ENCODE measurements at places on chromosomes 3 and 15. TPM values are rescaled to one million over a fixed set of nuclear protein-coding genes. Genes with fewer than 3 reads are reported as not detected.

GRCh38 chr3:14803981-14804834, 14.6 kb upstream of the FGD5 start:
- DNase-seq, result no peak

DNA sequence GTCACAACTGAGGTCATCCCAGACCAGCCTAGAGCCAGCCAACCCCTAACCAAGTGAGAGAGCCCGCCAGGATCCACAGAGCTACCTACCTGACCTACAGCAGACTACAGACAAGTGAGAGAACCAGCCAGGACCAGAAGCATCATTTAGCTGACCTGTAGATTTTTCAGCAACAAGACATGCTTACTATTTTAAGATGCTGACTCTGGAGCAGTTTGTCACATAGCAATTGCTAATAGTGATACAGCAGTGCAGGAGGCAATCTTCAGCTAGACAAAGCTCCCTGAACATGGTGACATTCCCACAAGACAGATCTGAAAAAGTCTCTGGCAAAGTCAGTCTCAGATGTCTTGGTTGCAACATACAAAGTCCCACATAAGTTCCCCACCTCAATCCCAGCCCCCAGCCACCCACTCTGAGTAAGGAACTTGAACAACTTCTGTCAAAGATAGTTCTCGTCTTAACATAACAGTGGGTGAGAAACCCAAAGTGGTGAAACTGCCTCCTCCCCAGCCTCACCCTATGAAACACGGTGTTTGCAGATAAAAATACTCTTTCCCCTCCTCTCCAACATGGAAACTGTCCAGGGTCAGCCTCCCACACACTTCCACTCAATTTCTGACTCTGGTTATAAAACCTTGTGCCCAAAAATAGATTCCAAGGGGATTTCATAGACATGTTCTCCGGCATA, 120.3 kb upstream of the SLC6A11 start:
- DNase-seq, result no peak

- no peak for DNase-seq
Measured at GRCh38 chr15:40085266-40085665, 23.4 kb downstream of the BMF start.

STAB1 gene
- 0.08 TPM for total RNA-seq

- no peak for DNase-seq
Measured at GRCh38 chr3:28149960-28150359, 91.5 kb upstream of the CMC1 start.

GPR176 gene
- not detected for total RNA-seq

CIB2 gene
- 1.8 TPM for total RNA-seq

DNA sequence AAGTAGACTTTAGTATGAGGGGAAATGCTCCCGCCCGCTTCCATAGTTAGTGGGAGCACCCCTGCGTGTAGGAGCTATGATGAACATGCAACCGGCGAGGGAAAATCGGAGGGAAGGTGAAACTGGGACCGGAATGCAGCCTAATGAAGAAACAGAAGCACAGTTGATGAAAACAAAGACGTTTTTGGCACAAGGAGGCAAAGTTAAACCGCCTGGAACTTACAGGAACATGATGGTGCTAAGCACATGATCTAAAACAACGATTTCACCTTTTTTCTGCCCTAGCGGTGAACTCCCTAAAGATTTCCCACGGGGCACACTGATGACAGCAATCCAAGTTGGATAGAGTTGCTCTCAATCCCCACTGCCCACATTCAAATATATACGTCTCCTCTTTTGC, 49.4 kb upstream of the SPATA12 start:
- DNase-seq, result no peak

TXNRD3 gene
- 4.1 TPM for total RNA-seq

DNA sequence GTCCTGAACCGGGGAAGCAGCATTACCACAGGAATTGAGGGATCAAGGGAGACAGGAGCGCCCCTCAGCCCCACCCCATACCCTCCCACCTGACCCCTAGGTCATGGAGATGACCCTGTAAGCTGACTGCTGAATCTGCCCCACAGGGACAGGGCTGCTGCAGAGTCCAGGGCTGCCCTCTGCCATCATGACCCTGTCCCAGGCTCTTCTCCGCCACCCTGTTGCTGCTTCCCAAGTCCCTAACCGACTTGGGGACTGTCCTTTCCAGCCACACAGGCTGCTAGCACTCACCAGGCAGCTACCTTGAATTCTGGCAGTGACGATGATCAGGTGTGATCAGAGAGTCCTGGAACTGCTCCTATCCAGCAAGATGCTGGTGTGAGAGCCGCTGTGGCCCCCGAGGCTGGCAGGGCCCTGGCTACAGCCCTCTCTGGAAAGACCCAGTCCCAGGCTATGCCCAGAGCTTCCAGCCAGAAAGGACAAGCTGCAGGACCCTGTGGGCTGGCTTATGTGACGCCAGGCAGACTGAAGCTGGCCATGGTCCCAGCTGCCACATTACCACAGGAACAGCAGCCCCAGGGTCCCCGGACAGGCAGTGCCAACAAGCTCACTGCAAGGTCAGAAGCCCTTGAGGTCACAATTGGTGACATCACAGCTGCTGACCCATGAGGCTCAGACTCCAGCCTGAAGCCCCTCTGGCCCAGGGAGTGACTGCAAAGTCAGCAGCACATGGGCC, at the start of gene C3orf22:
Gene C3orf22, minus strand, starts transcription at position 597 of the 736 bp plus-strand sequence. CDS start 5,542 bp downstream, outside the sequence.
- DNase-seq, result no peak

HDGFL3 gene
- 14.1 TPM for total RNA-seq

DNA sequence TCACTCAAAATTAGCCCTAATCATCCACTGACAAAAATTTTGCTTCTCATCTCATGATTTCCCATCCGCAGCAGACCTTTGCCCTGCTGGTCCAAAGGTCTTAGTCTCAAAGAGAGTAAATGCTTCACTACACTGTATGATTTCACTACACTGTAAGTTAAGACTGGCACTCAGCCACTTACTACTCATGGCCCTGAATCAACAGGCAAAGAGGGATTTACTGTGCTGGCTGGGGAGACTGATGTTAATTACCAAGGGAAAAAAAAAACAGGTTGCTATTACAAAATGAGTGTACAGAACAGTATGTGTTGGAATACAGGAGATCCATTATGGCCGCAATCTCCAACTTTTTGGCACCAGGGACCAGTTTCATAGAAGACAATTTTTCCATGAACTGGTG, 214.8 kb downstream of the ZMAT3 start:
- DNase-seq, result no peak

DNA sequence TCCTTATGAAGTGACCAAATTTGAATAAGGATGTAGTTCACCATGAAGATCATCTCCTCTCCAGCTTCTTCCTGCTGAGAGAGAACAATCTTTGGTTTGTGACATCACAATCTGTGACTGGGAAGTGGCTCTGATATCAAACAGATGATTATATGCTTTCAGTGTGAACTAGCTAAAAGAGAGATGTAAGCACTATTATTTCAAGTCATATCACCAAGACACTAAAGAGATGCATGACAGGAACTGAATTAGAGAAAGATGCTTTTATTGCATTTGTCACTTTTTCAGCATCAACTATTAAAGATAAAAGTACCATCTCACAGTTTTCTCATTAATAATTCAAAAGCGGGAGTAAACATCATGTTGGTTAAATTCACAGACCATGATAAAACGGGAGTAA, 3.5 kb downstream of the CHRM5 start:
- no peak for DNase-seq

DNA sequence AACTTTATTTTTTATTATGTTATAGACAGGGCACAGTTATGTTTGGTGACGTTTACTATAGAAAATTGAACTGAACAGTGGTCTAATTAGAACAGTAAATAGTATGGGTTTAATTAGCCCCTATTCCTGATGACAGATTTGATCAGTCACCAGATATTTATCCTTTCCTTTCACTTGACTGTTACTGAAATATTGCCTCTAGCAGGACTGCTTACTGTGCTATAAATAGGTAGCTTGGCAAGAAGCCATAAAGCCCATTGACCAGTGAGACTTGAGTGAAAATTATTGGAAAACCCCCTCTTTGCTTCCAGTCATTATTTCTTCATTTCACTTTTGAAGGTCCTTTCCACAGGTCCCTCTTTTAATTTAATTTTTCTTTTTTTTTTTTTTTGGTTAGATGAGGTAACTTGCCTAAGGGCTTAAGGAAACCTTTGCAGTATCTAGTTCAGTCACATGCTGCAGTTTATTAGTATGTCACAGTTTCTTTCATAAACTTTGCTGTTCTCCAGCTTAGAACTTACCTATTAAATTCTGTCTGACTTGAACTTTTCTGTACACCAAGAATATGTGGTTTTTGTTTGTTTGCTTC, 115.6 kb downstream of the ADAMTSL3 start:
- DNase-seq, result no peak

- no peak for DNase-seq
Measured at GRCh38 chr15:51144021-51144532, 49.4 kb upstream of the TNFAIP8L3 start.

DNA sequence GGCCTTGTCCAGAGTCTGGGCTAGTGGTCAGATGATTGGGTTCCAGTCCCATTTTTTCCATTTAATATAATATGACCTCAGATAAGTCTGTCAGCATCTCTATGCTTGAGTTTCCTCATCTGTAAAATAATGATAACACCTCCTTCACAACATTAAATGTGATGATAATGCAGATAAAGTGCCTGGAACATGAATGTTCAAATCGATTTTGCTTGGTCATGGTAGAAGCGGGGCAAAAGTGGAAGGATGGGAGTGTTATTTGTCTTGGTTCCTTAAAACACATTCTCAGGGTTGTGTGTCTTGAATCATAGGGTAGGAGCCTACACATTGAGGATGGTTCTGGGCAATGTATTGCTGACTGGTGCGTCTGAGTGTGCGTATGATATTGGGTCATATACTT, 16.9 kb downstream of the ARIH2 start:
- DNase-seq, result no peak

DNA sequence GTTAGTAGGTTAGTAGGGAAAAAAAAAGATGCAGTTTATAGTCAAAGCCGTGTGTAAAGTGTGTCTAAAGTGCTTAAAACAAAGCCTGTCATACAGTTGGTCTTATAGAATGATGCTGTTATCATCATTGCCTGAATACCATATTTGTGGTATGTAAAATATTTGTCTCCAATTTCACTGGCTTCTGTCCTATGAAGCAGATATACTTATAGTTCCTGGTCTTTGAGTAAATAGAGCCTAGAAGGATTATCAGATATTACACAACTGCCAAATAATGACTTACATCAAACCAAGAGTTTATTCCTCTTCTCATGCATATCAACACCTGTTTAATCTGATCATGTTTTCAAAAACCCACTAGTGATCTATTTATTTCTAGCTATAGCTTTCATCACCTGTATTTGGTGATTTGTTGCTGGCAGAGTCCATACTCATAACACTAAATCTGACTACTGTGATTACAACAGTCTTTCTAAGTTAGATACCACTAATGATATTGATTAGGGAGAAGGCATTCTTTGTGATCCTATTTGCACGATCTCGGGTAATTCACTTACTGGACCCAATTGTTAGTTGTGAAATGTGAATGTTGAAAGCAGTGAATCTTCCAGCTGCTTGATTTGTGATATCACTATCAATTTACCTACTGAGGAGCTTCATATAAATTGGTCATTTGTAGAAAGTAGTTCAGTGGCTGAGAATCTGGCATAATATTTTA, 413.7 kb downstream of the LPP start:
- DNase-seq, result no peak

CHRFAM7A gene
- total RNA-seq, result 0.04 TPM

IL16 gene
- total RNA-seq, result 106 TPM

DNA sequence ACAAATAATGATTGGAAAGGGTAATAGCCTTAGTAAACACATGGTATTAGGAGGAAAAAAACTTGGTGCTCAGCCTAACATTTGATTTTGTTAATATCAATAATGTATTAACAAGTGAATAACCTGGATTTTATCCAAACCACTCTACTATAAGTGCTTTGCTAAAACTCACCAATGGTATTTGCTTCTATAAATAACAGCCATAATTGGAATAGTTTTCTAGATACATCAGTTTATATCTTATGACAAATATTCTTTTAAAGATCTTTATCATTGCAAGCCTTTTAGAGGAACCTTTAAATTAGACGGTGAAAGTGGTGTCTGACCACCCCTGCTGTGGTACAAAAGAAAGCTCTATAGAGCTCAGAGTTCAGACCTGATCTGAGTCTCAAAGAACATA, 123.9 kb downstream of the SHOX2 start:
- no peak for DNase-seq

CAND2 gene
- total RNA-seq, result 2.4 TPM

DNA sequence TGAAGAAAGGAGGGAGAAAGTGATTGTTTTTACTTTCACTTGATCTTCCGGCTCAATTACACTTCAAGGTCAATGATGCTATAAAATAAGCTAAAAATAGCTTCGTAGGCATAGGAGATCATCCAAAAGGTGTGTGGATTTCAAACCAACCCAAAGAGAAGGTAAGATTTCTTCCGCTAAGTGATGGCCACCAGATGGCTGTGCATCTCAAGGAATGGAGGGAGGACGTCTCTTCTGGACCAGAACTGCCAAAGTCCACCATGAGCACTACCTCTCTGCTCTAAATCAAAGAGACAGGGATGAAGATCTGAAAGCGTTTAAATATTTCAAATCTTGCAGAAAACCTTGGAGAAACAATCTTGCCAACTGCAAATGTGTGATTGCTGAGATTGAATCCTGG, 199.1 kb upstream of the ZPLD1 start:
- no peak for DNase-seq

GRCh38 chr15:92166029-92166428, 227.7 kb upstream of the ST8SIA2 start:
- DNase-seq, result no peak

- DNase-seq, result no peak
Measured at GRCh38 chr3:120550546-120550945, 45.6 kb upstream of the NDUFB4 start.

DNA sequence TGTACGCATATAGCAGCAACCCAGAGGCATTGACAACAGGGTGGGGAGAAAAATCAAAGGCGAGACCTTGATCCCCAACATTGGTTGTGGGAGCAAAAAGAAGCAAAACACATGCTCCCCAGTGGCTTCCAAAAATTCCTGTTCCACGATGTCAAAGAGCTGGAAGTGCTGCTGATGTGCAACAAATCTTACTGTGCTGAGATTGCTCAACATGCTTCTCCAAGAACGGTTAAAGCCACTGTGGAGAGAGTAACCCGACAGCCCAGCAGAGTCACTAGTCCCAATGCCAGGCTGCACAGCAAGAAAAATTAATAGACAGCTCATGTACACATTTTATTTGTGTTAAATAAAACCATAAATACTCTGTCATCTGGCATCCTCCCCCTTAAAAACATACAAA, 179.9 kb upstream of the PFN2 start:
- no peak for DNase-seq

- no peak for DNase-seq
Measured at GRCh38 chr3:61497463-61497862, 63.9 kb upstream of the PTPRG start.

DNA sequence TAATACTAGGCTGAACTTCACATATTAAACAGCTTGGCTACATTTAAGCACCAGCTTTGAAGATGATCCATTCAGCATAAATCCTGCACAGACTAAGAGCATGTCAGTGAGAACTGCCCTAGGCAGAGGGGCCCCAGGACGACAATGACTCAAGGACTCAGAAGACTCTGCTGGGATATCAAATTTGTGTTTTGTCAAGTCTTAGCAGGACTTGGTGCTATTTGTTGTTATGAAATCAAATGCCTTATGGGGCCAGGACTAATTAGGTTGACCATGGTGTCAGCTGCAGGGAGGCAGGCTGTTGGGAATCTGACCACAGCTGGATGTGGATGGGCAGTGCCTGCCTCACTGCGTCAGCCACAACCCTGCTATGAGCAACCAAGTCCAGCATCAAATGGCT, 91.8 kb downstream of the RYR3 start:
- DNase-seq, result no peak

GRCh38 chr3:113075588-113075987, 84.8 kb downstream of the GTPBP8 start:
- no peak for DNase-seq

- DNase-seq, result no peak
Measured at GRCh38 chr3:79766496-79767193, 1.2 kb downstream of the ROBO1 start.

Measured in activated naive CD8-positive, alpha-beta T cell treated with anti-CD3 and anti-CD28 coated beads for 36 hours (primary cell).